Midbrain (tissue), 1 donor: ENCODE measurements at places on chromosomes 5 and 9.

DNA sequence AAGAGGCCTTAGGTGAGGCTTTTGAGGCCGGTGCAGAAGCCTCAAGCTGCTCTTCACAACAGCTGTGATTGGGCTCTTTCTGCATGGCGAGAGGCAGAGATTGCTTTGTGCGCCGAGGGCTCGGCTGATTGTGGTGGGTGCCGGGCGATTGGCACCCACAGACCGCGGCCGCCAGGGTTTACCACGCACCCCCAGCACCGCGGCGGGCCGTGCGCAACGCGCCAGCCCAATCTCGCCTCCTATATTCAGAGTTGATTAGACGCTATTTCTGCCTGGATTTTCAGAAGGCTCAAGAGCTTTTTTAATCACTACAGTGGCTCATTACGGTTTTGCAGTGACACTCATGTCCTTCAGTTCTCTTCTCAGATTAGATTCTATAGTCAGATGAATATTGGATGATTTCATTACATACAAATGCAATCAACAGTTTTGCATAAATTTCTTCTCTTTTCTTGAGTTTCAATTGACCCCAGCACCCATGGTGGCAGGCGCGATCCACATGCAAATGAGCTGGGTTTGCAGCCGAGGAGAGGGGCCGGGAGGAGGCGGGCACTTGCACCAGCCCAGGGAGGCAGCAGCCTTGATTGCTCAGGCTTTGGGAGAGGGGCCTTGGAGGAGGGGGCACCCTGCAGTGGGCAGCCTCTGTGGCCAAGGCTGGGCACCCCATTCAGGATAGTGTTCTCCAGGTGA, 33.8 kb upstream of the PTGS1 start:
- no peak for DNase-seq

- DNase-seq, result no peak
Measured at GRCh38 chr5:633501-633955, 21.4 kb downstream of the CEP72 start.

GRCh38 chr5:72231991-72232703, 87.9 kb downstream of the MRPS27 start:
- no peak for DNase-seq

GRCh38 chr9:106724566-106724965, 138.4 kb upstream of the ZNF462 start:
- DNase-seq, result no peak

- no peak for DNase-seq
Measured at GRCh38 chr5:166086568-166086967, 2204.9 kb upstream of the WWC1 start.

GRCh38 chr5:102922111-102922720, 167.1 kb downstream of the PAM start:
- DNase-seq, result no peak

GRCh38 chr5:163509291-163509951, 4.0 kb downstream of the MAT2B start:
- no peak for DNase-seq

DNA sequence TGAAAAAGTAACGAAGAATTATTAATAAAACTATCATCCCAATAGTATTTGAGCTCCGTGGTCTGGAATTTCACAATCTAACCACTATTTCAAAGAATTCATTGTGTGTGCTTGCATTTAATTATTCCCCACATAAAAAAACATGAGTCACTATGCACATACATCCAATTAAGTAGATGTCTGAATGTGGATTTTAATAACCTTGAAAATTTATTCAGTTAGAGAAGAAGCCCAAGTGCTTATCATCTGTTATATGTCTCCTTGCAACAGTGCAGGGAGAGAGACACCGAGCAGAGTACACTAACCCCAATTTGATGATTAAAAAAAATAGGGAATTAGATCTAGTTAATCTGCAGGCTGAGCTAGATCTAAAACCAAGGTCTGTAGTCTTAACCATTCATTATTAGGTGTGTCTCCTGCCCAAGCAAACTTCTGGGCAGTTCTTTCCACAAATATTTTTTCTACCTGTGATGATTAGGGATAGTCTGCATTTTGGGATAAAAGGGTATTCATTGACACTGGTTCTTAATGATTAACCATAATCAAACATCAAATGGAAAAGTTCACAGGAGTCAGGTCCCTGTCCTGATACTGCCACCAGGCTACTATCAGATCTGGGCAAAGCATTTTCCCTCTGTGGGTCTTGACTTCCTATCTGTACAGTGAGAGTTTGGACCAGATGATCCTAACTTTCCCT, 164.2 kb downstream of the GRIA1 start:
- DNase-seq, result no peak

- no peak for DNase-seq
Measured at GRCh38 chr5:189976-190365, 1.3 kb upstream of the LRRC14B start.

GRCh38 chr5:67267512-67268216, 71.1 kb upstream of the CD180 start:
- no peak for DNase-seq

DNA sequence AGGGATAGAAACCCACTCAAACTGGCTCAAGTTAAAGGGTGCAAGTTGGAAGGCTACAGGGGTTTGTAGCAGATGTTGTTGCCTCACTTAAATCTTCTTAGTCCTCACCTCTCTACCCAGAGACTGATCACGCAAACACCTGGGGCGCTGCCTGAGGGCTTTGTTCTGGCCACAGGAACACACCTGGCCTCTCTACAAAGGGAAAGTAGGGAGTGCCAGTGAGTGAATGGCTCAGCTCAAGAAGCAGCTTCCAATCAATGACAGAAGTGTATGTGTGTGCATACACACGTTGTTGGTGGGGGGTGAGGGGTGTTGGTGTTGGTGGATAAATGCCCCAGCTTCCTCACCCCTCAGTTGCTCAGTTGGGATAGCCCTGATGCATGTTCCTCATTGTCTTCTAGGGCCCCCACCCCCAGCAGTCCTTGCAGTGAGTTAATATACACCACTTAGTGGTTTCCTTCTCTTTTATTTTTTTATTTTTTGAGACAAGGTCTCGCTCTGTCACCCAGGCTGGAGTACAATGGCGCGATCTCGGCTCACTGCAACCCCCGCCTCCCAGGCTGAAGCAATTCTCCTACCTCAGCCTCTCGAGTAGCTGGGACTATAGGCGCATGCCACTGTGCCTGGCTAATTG, 30.6 kb upstream of the CTNNA1 start:
- DNase-seq, result no peak

GRCh38 chr9:135478191-135478590, 1.4 kb upstream of the PPP1R26 start:
- DNase-seq, result no peak

GRCh38 chr5:80238097-80238496, 17.8 kb downstream of the SERINC5 start:
- DNase-seq, result no peak

DNA sequence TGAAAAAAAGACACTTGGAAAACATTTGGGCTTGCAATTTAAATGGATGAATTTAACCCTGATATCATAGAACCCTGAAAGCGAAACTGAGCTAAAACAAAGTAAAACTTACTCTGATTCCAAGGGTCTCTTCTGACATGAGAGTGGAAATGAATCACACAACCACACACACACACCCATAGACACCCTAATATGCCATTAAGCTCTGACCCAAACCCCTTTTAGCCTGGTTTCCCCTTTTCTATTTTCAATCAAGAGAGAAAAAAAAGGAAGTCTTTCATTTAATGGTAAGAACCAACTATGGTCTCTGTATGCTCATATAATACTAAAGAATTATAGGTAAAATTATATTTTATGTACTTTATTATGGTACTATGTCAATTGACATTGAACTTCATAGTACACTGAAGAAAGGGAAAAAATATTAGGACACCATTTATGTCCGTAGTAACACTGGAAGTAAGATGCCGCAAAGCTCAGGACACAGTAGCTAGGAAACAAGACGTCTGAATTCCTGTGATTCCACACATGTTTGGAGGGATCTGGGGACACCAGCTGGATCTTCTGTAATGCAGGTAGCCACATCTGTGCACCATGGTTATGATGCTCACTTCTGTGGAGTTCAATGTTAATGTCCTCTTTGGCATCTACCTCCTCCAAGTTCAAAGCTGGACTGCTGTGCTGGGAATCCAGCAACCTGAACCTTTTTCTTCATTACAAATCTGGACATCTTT, 95.8 kb downstream of the PCSK1 start:
- DNase-seq, result no peak

DNA sequence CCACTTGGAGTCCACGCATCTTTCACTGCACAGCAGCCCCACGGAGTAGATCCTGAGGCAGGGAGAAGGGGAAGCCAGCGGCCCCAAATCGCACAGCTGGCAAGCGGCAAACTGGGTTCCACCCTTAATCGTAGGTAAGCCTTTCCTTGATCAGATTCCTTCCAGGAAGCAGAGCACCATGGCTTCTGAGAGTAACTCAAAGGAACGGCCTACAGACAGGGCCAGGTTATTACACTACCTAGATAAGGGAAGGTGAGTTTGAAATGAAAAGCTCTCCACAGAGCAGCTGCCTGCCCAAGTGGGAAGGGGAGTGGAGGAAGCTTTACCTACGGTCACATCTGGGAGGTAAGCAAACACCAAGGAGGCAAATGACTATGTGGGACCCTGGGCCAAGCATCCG, 7.9 kb downstream of the DAP start:
- DNase-seq, result no peak

GRCh38 chr9:93890436-93890935, 64.7 kb downstream of the BARX1 start:
- DNase-seq, result no peak

DNA sequence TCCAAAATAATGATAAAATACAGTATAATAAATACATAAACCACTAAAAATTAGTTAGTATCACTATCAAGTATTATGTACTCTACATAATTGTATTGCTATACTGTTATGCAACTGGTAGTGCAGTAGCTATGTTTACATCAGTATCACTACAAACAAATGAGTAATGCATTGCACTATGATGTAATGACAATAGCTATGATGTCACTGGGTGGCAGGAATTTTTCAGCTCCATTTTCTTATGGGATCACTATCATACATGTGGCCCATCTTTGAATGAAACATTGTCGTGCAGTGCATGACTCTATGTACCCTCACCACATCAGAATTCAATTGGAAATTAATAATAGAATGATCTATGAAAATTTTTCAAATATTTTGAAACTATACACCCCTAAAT, 201.3 kb downstream of the MPDZ start:
- DNase-seq, result no peak

- DNase-seq, result no peak
Measured at GRCh38 chr9:113621309-113621791, 157.8 kb downstream of the RGS3 start.

GRCh38 chr5:158530115-158530514, 569.6 kb downstream of the EBF1 start:
- no peak for DNase-seq
